ENCODE measurements at places on chromosomes 4 and X.

GRCh38 chr4:123823244-123823643 is 426.6 kb downstream of the SPRY1 start:
- no peak for DNase-seq

DNA sequence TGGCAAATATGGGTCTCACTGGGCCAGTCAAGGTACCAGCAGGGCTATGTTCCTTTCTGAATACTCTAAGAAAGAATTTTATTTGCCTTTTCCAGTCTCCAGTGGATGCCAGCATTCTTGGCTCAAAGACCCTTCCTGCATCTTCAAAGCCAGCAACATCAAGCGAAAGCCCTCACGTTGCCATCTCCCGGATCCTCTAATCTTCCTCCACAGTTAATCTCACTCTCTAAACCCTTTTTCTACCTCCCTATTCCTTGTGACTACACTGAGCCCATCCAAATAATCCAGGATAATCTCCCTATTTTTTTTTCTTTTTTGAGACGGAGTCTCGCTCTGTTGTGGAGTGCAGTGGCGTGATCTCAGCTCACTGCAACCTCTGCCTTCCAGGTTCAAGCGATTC is 23.4 kb downstream of the RFC1 start:
- DNase-seq, result no peak

DNA sequence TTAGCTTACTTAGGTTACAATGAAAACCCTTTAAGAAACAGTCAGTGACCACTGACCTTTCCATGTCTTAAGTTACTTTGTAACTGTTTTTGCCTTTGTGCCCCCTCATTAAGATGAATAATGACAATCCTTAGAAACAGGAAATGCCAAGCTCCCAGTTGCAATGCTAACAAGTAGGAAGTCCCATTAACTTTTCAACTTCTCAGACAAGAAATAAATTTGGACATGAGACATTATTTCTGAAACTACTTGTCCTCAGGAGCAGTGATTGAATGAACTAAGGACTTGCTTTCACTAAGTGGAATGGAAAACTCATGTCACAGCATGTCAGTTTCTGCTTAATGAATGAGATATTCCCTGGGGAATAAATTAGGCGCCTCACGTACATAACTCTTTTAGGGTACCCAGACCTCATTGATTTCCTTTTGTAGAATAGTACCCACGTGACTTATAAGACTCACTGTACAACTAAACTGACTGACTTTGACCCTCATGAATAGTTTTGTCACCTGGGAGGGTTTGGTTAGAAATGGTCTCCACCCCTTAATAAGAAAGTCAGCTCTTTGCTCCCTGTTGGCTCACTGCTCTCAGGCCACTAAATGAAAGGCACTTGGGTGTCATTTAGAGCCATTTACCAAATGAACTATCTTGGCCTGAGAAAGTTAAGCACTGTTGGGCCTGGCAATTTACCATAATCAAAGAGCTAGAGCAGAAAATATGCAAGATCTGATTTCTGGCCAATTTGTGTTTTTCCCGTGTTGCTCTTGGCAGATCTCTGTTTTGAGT is 383.9 kb downstream of the RPA4 start:
- DNase-seq, result no peak

- DNase-seq, result no peak
Measured at GRCh38 chr4:20046931-20047677, 204.6 kb upstream of the SLIT2 start.

GRCh38 chr4:112884406-112884805 is 165.0 kb upstream of the ANK2 start:
- DNase-seq, result no peak

GRCh38 chr4:1462009-1462767 is 55.9 kb upstream of the NKX1-1 start:
- DNase-seq, result no peak

DNA sequence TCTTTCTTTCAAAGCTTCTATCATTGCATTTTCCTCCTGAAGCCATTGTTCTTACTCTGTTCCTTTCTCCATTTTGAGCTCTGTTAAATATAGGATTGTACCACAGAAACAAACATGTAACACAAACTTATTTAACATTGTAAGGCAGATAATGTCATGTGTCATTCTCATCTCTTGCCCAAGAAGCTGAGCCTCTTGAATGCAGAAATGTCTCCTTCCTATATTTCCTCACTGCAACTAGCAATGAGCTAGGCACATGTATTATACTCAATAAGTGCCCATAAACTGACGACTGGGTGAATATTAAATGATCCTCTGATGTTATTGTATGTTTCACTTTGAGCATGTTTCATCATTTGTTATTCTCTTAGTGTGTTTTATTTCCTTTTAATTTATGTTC is 56.7 kb upstream of the SLC7A11 start:
- no peak for DNase-seq
